Renal cortex interstitium (tissue), 15 donors: ENCODE measurements at places on chromosomes 6 and 20.

GRCh38 chr20:17169585-17170136 is 57.2 kb upstream of the PCSK2 start:
- peak; percentile 19 for DNase-seq

GRCh38 chr6:220721-221475 is 71.4 kb upstream of the DUSP22 start:
- no peak for DNase-seq

GRCh38 chr6:66896415-66896814 is 1189.4 kb upstream of the EYS start:
- DNase-seq, result no peak

DNA sequence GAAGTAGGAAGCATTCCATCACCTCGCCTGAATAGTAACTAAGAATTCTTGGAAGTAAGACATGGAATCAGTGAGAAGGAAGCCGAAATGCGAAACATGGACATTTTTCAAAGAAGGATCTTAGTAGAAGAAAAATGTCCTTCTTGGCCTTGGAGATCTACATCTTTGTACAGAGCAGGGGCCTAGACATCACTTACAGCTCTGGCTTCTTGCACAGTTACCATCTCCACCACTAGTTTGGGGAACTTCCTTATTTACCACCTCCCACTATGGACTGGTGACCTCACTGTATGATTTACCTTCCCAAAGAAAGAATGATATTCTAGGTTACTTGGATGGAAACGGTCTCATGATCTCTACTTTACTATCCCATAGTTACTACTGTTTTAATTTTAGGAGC is 15.7 kb downstream of the CASS4 start:
- no peak for DNase-seq

GRCh38 chr6:112155886-112156285 is 68.5 kb downstream of the FAM229B start:
- DNase-seq, result no peak

GRCh38 chr20:60359010-60359409 is 400.8 kb downstream of the CDH26 start:
- no peak for DNase-seq

GRCh38 chr6:16800942-16801341 is 39.7 kb upstream of the ATXN1 start:
- DNase-seq, result no peak

GRCh38 chr20:387520-387919 is 7.0 kb downstream of the TRIB3 start:
- no peak for DNase-seq

DNA sequence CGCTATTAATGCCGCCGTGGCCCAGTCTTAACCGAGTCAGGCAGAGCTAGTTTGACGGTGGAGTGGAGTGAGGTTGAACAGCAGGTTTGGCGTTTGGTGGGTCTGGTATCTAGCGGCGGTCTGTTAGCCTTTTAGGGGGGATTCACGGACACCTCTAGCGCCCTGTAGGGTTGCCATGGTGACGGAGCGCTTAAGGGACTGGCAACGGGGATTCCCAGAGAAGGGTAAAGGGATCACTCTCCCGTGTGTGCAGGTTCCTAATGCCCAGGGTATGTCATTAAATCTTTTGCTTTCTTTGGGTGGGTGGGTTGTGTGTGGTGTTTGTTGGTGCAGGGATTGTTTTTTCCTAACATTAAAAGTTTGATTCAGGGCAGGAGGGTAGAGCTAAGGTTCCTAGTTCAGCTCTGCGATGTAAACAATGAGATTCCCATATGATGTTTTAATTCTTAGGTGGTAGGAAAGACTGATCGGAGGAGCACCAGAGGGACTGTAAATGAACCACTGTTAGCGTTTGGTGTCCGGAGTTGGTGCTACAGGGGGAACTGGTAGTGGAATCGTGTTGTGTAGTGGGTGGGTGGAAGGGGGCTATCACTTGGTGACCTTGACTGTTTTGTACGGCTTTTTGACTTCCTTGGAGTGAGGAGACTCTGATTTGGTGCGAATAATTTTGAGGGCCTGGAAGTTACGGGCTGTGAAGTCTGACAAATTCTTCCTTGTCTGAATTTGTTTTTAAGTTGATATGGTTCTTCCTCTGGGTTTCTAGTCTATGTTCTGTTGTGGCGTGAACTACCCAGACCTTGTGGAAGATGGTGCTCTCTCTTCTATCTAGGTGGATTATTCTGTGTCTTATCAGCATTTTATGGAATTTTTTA is 5.0 kb downstream of the BRD2 start:
- no peak for DNase-seq

- DNase-seq, result no peak
Observed at GRCh38 chr6:22320750-22321149, 23.9 kb upstream of the PRL start.

DNA sequence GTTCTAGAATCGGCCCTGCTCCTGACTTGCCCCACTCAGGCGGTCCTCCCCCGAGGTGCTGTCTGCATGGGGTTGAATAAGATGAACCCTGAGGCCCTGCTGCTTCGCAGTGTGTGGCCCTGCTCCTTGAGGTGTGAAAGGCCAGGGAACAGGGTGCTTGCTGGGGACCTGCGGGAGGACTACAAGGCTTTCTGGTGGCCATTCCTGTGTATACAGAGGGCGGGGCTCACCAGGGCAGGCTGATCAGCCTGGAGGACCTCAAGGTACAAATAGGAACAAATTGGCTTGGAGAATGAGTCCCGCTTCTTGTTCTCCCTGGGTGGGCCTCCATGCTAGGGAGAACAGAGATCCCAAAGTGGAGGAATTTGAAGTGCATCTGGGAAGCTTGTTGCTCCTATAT is 5.7 kb downstream of the NOTCH4 start:
- no peak for DNase-seq

DNA sequence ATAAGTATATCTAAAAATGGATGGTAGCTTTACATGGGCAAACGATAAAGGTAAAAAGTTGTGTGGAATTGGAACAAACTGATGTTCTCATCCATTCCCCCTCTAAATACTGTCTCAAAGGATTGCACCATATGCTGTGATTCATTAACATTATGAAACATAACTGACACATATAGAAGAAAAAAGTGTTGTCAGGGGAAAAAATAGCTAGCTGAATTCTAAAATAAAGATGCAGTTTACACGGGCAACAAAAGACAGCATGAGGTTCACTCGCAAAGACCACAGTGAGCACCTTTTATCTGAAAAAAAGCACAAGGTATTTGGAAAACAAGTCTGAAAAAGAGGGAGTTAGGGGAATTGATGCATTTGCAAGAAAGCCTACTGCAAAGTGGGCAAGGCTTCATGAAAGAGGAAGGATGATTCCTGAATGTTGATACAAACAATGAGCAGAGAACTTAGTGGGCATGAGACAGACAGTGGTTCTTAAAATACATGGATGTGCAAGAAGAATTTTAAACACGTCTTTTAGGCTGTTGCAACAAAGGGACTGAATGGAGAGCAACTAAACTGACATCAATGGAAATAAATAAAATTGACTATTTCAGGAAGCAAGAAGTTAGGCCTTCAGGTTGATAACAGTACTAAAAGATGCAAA is 280.9 kb downstream of the KIF16B start:
- no peak for DNase-seq

DNA sequence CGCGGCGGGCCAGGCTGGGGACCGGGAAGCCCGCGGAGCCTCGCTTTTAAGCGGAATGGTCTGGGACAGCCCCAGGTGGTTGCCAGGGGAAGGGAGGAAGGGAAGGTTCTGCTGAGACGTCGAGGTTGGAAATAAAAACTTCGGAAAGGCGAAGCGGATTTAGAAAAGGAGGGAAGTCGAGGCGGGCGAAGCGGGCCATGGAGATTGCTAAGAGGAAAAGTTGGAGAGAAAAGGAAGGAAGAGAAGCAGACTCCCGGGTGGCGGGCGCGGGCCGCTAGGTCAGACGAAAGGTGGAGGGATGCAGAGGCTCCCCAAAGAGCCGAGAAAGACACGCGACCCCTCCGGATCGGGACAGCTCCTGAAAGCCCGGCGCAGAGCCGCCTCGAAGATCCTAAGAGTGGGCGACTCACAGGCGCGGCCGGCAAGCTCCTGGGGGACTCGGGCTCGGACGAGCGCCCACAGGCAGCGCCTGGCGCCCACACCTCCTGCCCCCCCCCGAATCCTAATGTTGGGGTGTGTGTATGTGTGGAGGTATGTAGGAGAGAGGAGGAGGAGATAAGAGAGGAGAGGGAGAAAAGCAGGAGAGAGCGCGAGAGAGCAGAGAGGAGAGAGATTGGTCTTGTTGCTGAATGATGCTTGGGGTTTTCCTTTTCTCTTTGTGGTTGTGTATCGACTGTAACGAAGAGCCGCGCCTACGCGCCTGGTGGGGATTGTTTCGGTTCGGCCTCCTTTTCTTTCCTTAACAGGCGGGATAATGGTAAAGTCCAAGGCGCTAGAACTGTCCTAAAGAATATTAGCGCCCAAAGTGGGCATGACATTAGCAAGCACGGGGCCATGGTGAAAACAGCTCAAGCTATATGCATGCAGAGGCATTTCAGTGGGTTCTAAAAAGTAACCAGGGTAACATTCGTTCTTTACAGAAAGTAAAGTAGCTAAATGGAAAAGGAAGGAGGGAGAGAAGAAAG is 1.5 kb downstream of the TFAP2B start:
- no peak for DNase-seq

DNA sequence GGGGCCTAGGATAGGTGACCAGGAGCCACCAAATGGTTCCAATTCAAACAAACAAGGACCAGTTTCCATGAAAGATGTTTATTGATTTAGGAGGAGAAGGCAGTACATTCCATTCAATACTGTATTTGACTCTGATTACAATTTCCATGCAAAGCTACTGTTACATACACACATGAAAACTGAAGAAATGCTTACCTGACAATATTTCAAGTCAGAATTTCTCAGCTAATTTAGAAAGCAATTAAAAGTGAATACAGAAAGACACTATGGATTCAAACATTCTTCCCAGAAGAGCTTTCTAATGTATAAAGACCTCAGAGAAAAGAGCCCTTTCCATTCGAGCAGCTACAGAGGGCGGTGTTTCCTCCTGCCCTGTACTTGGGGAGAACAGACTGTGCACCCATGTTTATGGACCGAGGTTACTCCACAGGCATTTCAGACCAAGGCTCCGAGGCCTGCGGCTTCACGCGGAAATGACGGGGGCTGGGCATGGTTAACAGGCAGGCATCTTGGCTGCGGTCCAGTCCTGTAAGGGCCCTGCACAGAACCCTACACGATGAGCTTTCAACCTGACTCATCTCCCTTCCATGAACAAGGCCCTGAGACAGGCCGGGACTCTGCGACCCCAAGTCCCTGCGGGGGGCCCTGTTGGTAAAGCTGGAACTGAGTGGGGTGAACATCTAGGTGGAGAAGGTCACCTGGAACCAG is 25.7 kb upstream of the TCFL5 start:
- DNase-seq, result no peak

GRCh38 chr20:2814587-2815051 is at the start of gene C20orf141:
Gene C20orf141, plus strand, starts transcription at chr20:2814987. Its CDS starts 198 bp downstream, at chr20:2815185.
- DNase-seq, result no peak

GRCh38 chr6:80742481-80742880 is 636.0 kb downstream of the BCKDHB start:
- DNase-seq, result no peak

DNA sequence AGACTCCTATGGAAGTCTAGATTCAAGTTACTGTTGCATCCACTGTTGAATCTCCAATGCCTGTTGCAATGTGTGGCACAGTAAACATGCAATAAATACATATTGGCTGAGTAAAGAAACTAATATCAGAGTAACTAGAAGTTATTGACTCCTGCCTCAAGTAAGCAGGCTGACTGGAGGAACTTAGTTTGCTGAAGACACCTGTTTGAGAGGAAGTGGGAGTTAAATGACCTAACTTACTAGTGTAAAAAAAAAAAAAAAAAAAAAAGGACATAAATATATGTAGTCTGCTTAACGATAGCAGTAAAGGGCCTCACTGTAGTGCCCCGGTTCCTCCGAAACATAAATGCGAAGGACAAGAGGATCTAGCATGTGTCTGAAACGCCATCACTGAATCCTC is 249.8 kb upstream of the PRDM1 start:
- DNase-seq, result no peak

DNA sequence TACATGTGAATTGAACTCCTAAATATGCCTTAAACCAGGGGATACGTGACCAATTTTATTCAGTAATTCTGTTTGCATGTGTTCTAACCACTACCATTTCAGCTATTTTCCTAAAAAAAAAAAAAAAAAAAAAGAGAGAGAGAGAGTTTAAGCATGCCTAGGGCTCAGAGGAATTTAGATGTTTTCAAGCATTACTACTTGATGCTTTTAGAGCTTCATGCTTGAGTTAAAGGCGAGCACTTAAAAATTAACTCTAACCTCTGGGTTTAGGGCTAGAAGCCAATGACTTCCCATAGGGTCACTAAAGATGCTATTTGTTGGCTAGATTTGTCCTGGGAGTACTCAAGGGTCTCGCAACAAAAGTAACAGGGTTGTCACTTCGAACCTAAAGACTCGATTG is 217.7 kb downstream of the ATXN1 start:
- peak; percentile 43 for DNase-seq

- no peak for DNase-seq
Observed at GRCh38 chr6:131765804-131766135, 42.0 kb upstream of the ENPP1 start.

- DNase-seq, result no peak
Observed at GRCh38 chr6:3151691-3152090, 5.7 kb downstream of the TUBB2A start.

DNA sequence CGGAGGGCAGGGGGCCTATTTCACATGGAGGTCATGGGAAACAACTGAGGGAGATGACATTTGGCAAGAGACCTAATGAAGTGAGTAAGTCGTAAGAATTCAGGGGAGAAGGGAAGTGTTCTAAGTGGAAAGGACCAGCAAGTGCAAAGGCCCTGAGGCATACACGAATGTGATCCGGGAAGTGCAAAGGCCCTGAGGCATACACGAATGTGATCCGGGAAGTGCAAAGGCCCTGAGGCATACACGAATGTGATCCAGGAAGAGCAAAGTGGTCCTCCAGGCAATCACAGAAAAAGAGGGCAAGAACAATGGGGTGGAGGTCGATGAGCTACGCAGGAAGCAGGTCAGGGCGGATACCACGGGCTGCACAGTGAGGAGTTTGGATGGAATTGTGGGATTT is 24.2 kb upstream of the EXOC2 start:
- DNase-seq, result no peak

GRCh38 chr6:3617681-3618311 is 133.7 kb downstream of the PXDC1 start:
- no peak for DNase-seq

- DNase-seq, result no peak
Observed at GRCh38 chr6:38080360-38080759, 260.8 kb downstream of the ZFAND3 start.

GRCh38 chr6:16688984-16689636 is 72.2 kb downstream of the ATXN1 start:
- DNase-seq, result no peak

DNA sequence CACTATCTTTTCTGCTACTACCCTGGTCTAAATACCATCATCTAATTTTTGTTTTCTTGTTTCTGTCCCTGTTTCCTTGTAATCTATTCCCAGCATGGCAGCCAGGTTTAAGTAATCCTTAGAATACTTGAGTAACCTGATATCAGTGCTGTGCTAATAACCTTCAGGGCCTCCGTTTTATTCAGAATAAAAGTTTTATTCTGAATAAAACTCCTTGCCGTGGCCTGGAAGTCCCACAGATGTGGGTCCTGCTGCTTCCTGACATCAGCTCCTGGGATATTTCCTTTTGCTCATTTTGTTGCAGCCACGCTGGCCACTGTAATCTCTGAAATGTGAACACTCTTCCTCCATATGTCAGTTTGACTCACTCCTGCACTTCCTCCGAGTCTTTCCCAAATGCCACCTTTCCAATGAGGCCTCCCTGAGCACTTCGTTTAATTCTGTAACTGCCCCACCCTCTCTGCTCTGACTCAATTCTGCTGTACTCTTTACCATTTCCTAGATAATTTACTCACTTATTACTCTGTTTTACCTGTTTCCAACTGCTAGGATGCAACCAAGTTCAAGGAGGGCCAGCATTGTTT is 114.0 kb upstream of the FOXA2 start:
- DNase-seq, result no peak

GRCh38 chr6:4693173-4693970 is 82.8 kb upstream of the CDYL start:
- DNase-seq, result no peak
